ENCODE measurements at places on chromosomes 3 and 15. TPM values are rescaled to one million over a fixed set of nuclear protein-coding genes. Genes with fewer than 3 reads are reported as not detected.
A peak's percentile ranks its signal among the peaks of the same experiment; 100 is the strongest.

- DNase-seq = no peak
Observed at GRCh38 chr15:48781481-48782081, 29.3 kb downstream of the CEP152 start.

Gene ERC2
- 0.36 TPM for total RNA-seq

DNA sequence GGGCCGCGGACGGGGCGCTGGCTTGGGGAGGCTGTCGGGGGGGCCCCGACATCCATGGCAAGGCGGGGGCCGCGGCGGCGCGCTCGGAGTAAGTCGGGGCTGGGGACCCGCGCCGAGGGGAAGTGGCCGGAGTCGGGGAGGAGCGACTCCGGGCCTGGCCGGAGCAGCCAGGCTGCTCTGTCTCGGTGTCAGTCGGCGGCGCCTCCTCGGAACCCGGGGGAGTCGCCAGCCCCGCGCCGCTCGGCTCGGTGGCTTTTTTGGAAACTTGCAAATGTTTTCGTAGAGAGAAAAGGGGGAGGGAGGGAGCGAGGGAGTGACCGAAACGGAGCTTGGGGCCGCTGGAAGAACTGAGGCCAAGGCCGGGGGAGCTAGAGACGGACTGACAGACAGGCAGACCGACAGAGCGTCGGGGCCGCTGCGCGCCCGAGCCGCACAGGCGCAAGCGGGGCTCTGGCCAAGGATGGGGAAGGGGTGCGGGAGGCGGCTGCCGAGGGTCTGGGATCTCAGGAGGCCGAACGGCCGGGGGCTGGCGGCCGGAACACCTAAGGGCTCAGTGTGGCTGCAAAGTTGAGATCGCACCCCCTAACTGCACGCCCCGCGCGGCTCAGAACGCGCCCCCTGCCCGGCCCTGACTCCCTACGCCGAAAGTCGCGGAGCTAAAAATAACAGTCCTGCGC, 5.0 kb downstream of the PTH1R start:
- DNase-seq = peak; percentile 90

DNA sequence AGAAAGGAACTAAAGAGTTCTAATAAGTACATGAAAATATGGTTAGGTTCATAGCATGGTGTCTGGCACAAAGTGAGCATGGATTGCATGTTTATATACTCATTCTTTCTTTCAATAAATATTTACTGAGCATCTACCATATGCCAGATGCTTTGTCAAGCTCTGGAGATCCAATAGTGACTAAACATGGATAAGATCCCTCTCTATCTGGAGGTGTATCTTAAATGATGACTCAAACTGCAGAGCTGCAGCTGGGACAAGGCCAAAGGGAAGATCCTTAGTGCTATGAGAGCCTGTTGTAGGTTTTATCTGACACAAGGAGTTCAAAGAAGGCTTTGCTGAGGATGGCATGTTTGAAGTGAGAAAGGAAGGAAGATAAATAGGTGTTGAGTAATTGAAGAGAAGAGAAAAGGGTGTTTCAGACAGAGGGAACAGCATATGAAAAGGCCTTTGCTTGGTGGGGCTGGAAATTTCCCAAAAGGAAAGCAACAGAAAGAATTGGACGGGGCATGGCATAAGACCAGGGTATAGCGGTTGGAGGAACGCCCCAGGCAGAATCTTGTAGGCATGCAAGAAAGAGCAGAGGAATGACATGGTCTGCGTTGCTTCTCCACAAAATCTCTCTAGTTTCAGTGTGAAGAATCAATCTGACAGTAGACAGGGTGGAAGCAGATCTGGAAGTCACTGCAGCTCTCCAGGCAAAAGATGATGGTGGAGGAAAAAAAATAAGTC, 239.9 kb upstream of the LRTM1 start:
- no peak for DNase-seq
